ENCODE measurements at places on chromosomes 13 and 19. TPM values are rescaled to one million over a fixed set of nuclear protein-coding genes. Genes with fewer than 3 reads are reported as not detected.
A peak's percentile ranks its signal among the peaks of the same experiment; 100 is the strongest.

PNMA8A gene
- total RNA-seq: 25.9 TPM

CEBPA gene
- 8.5 TPM for total RNA-seq

PCDH8 gene
- 0.25 TPM for total RNA-seq

SERPINE3 gene
- total RNA-seq: 0.31 TPM

ZIK1 gene
- 15.4 TPM for total RNA-seq

IZUMO2 gene
- total RNA-seq: not detected

TMEM59L gene
- 4.9 TPM for total RNA-seq

GRCh38 chr13:44784708-44785080 lies 204.6 kb downstream of the NUFIP1 start:
- no peak for DNase-seq

GRCh38 chr13:95289020-95289444 lies 12.2 kb downstream of the ABCC4 start:
- no peak for DNase-seq

- DNase-seq: no peak
Observed at GRCh38 chr19:19628501-19629134, 598 bp upstream of the LPAR2 start.

DNA sequence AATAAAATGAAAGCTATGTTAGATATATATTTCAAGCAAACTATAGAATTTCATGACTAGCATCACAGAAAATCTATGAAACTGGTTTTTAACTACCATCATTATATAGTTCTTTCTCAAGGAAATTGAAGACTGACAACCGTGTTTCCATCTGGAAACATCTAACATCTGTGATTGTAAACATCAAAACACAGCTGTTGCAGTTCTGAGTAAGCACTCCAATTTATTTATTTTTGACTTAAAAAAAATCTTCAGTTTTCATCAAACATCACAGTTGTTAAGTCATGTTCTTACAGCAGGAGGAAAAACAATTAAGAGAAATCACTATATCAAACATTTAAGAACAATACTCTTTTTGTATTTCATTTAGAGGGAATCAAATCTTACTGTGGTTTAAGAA lies 1653.0 kb upstream of the MIR17HG start:
- DNase-seq: no peak

- DNase-seq: no peak
Observed at GRCh38 chr19:45391346-45391745, 13.5 kb downstream of the PPP1R13L start.

DNA sequence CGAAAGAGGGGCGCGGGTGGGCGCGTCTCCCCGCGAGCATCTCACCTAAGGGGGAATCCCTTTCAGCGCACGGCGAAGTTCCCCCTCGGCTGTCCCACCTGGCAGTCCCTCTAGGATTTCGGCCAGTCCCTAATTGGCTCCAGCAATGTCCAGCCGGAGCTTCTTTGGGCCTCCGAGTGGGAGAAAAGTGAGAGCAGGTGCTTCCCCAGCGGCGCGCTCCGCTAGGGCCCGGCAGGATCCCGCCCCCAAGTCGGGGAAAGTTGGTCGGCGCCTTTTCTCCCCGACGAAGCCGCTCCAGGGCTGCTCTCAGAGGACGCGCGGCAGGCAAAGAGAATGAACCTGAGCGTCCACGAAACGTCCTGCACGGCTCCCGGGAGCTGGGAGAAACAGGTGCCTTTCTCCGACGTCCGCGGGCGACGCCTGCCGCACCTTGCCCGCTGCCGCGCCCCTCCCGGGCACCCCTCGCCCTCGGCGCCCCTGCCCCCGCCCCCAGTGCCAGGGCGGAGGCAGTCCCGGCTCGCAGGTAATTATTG lies 366 bp upstream of the KL start:
- peak; percentile 51 for DNase-seq

DNA sequence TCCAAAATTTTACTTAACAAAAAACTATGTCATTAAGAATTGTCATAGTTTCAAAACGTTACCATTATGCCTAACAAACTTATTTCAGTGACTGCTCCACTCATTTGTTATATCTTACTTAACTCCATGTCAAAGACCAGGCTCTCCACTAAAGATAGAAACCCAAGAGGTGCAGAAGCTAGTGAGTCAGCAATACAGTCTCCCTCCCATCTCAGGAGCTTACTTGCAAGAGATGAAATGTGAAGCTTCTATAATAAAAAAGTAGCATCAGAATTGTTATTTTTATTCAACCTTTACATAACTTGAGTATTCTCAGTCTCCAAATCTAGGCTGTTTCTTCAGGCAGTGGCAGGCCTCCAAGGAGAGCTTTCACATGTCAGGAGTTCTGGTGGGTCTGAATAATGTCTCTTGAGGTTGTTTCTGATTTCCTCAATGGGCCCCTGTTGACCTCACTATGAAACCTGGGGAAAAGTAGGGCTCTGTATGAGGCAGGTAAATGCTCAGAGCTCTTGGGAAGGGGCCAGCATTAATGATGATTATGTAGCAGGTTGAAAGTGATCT lies 242.0 kb downstream of the NDFIP2 start:
- DNase-seq: no peak

DNA sequence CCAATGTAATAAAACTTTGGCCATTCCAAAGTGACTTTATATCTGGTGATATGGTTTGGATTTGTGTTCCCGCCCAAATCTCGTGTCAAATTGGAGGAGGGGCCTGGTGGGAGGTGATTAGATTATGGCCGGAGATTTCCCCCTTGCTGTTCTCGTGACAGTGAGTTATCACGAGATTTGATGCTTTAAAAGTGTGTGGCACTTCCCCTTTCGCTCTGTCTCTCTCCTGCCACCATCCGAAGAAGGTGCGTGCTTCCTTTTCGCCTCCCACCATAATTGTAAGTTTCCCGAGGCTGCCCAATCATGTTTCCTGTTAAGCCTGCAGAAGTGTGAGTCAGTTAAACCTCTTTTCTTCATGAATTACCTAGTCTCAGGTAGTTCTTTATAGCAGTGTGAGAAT lies 9.3 kb upstream of the NALCN start:
- no peak for DNase-seq

- no peak for DNase-seq
Observed at GRCh38 chr19:53982001-53982451, 9.4 kb upstream of the CACNG6 start.

DNA sequence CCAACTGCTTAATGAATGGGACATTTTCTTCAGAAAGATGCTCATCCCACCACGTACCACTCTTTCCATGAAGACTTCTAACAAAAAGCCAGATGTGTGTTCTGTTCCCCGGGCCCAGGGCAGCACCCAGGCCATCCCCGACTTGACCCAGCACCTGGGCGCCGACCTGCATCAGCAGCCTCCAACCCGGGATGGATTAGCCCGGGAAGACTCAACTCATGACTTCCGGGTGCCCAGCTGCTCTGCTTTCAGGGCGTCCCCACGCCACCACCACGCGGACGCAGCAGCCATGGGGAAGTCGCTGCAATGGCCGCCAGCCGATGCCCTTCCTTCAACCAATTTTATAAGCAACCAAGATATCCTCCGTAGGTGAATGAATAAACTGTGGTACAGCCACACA lies 123.8 kb upstream of the TUBA3C start:
- no peak for DNase-seq

- DNase-seq: no peak
Observed at GRCh38 chr13:50587115-50587514, 256.4 kb downstream of the DLEU7 start.

DNA sequence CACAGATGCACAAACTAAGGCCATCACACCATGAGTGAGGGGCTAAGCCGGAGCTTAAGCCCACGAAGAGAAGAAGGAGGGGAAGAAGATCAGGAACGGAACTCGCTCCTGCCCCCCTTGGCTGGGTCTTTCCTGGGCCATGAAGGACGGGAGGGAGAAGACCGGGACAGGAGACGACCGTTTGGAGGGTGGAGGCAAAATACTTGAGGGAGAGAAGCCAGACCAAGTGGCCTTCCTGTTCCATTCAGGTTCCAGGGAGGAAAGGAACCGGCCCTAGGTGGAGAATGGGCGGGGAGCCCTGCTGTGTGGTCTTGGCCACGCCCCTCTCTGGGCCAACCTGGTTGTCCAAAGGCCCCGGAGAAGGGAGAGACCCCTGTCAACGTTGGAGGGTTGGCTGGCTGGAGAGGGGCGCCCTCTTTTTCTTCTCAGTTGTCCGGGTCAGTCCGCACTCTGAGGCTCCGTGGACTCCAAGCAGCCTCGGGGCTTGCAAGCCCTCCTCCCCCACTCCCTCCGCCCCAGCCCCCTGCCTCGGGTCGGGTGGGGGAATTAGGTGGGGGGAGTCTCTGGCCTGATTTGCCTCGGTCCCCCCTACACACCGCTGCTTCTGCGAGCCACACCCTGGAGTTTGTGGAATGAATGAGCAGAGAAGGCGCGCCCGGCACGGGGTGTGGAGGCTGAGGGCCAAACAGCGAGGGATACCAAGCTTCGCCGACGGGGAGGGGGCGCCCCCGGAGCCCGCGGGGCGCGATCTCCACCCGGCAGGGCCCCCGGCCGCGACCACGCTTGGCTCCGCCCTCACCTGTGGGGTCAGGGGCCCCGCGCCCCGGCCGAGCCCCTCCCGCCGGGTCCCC lies 757 bp downstream of the FBN3 start:
- no peak for DNase-seq
